Amniotic epithelial cell (primary cell): ENCODE measurements at places on chromosomes 7 and 10.

DNA sequence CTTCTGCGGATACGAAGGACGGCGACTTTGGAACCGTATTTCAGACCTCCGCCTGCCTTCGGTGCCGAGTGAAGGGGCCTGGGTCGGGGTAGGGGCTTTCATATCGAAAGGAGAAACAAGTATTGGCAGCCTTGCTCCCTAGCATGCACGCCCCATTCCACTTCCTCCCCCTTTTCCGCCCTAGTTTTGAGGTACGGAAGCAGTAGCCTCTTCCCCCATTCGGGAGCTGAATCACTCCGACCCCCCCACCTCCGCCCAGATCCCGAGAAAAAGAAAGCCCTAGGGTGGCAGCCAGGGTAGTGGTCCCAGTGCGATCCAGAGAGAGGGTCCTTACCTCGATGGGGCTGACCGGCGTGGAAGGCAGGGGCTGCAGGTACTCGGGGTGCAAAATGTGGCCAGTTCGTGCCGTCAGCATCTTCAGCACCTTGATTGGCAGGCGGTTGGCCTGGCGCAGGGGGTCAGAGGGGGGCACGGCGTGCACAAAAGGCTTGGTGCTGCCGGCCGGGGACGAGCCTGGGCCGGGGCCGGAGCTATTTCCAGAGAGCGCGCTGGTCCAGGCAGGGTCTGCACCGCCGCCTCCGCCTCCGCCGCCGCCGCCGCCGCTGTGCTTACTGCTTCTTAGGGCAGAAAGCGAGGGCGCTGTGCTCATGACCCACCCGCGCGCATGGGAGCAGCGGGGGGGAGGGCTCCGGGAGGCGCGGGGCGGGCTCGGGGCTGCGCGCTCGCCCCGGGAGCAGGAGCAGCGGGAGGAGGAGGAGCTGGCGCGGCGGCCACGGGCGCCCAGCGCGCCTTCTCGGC lies 594 bp downstream of the ZNF503 start:
- DNase-seq, result peak; percentile 62

- peak; percentile 97 for DNase-seq
These were observed 573.0 kb upstream of the IGFBP3 start for GRCh38 chr7:46494028-46494427.

DNA sequence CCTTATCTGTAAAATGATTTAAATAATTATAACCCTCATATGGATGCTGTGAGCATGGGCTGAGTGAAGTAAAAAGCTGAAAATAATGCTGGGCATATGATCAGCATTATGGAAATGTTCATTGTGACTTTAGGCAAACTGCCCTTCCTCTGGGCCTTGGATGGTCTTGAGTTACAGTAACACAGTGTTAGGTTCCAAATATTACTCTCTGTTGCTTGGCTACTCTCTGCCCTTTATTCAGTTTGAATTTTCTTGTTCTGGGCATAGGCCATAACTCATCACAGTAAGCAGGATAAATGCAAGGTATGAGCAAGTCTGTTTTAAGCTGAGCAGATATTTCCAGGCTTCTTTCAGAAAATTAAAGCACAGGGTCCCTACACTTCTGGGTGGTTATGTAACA lies 868.0 kb downstream of the KCNMA1 start:
- DNase-seq, result no peak

DNA sequence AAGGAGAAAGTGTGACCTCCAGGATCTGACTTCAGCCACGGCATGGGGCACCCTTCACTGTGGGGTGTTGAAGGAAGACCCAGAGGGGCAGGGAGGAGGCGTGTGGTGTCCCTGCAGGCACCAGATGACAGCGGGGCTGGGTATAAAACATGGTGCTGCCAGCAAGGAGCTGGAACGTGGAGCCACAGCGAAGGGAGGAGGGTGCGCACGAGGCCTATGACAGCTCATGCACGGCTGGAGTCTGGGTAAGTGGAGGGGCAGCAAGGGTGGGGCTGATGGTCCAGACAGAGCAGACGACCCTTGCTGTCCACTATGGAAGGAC lies 27.8 kb upstream of the FOXL3 start:
- no peak for DNase-seq

DNA sequence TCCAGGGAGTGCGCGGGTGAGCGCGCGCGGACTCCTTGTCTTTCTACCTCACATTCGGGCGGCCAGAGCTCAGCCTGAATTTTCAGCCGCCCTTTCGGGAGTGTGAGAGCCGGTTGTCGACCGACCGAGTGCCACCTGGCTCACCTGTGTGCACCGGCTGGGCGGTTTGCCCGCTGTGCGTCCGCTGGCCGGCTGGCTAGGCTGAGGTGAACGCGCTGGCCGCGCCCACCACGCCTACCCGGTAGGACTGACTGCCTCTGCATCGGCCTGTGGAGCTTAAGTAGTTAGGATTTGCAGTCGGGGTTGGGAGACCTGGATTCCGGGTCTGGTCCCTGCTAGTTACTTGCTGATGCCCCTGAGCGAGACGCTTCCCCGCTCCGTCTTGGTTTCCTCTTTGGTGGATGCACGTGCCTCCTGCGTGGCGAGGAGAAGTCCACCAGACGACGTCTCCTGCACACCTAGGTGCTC lies 553 bp downstream of the TSPAN15 start:
- DNase-seq, result no peak

GRCh38 chr7:134472572-134473244 lies 13.8 kb upstream of the AKR1B1 start:
- DNase-seq, result peak; percentile 22

- DNase-seq, result no peak
These were observed 410.0 kb downstream of the TCERG1L start for GRCh38 chr10:130901311-130902165.

DNA sequence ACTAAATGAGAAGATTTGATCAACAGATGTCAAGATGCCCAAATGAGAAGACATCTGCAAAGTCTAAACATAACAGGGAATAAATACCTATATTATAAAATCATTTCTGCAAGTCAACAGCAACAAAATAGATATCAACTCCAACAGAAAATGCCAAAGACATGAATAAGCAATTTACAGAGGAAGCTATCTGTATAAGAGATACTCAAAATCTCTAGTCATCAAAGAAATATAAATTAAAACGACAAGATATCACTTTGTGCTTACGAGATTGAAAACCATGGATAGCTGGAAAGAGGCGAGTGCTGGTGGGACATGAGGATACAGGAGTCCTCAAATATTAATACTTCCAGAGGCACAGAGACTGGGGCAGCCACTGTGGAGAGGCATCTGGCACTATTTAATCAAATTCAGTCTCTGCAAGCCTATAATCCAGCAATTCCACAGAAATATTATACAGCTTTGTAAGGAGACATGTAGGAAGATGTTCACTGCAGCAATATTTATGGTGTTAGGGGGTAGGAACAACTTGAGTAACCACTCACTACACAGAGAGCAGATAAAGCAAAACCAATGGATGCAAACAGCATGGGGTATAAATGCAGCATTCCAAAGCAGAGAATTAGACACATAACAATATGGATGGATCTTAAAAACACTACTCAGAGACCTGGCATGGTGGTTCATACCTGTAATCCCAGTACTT lies 4.8 kb downstream of the DNMBP start:
- peak; percentile 50 for DNase-seq

- no peak for DNase-seq
These were observed 178.4 kb upstream of the TARP start for GRCh38 chr7:38451840-38452239.

DNA sequence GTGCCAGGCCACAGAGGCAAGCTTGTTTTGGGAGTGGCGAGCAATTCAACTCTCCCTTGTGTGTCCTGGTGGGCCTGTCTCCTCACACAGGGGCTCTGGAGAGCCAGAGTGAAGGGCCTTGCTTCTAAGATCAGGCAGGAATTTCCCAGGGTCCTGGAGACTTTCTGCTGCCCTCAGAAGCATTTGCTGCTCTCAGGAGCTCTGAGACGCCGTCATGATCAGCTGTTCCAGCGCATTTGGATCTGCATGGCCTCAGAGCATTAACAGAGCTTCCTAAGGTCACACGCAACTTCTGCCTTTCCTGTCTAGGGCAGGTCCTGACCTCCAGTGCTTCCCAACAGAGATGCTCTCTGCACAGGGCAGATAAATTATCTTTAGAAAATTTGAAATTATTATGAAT lies 52.2 kb upstream of the C10orf90 start:
- DNase-seq, result no peak

DNA sequence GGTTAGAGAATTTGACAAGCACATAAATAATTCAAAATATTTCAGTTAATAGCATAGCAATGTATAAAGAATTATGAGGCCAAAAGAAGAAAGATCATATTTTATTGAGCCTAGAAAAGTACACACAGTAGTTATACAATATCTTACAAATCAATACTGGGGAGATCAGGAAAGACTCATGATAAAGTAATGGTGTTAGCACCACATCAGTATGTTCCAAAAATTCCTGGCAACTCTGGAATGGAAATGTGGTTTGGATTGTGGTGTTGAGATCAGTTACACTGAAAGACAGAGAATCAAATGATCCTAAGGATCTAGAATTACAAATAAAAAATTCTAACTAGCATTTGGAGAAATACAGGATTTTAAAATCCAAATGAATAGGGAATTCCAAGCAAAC lies 420.5 kb upstream of the CNTNAP2 start:
- no peak for DNase-seq

DNA sequence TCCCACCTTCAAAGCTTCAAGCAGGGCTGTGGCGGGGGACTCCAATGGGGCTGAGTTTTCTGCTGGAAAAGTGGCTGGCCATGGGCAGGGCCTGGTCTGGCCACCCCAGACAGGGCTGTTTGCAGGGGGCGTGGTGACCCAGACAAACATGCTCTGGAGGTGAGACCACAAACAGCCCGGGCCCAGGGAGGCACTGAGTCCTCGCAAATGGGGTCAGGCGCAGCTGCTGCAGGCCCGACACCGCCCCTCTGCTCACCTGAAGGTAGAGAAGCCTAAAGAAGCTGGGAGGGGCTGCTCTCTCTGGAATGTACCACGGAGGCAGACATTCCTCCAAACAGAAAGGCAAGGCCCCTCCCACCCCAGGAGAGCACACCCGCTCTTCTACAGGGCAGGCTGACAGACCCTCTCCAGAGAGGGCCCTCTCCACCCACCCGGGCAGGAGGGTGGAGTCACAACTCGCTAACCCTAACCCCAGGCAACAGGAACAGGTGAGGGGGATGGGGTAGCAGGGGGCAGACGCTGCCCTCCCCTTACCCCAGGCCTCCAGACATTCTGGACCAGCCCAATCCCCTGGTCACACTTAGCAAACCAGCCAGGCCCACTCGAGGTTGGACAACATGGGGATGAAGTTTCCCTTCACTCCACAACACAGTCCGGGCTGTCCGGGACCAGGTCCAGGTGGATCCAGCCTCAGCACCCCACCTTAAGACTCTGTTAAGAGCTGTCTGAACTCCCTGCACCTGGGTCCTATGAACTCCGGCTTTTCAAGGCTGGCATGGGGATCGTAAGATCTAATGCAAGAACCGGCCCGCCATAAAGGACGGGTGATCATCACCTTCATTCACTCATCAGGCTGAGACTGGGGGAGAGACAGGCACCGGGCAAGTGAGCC lies 32.3 kb downstream of the OAT start:
- DNase-seq, result no peak

DNA sequence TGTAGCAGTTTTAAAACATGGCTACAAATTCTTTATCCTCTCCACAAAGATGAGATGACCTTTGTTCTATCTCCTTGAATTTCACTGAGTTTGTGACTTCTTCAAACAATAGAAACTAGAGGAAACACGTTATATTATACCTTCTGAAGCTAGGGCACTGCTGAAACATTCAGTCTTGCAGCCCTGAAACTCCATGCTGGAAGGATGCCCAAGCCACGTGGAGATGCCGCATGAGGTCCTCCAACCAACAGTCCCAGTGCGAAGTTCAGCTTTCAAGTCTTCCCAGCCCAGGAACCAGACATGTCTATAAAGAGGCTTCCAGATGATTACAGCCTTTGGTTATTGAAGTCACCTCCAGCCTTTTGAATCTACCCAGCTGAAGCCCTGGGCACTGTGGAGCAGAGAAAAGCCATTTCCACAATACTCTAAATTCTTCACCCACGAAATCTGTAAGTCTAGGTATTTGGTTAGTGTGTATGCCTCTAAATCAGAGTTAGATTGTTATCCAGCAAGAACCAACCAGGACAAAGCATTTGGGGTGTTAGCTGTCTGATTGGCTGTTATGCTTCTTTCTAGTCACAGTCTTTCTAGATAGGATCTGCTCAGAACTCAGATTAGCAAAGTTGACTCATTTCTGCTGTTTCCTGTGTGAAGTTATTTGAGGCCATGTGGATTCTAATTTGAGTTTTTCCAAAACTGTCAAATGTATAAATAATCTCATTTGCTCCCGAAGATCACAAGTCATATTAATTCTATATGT lies 186.5 kb upstream of the TMEM72 start:
- peak; percentile 2 for DNase-seq

DNA sequence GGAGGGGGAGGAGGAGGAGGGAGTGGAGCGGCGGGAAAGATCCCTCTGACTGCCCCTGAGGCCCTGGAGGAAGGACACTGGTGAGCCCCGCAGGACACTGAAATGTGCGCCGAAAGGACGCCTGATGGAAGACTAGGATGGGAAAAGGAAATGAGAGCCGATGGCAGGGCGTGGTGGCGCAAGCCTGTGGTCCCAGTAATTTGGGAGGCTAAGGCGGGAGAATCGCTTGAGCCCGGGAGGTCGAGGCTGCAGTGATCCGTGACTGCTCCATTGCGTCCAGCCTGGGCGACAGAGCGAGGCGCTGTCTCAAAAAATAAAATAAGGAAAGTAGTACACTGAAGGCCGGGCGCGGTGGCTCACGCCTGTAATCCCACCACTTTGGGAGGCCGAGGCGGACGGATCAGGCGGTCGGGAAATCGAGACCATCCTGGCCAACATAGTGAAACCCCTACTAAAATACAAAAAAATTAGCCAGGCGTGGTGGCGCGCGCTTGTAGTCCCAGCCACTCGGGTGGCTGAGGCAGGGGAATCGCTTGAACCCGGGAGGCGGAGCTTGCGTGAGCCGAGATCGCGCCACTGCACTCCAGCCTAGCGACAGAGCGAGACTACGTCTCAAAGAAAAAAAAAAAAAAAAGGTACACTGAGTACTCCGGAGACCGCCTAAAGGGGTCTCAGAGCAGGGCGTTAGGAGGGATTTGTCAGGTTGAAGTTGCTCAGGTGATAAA lies 561 bp upstream of the HNRNPF start:
- no peak for DNase-seq

- DNase-seq, result no peak
These were observed 789.8 kb downstream of the PHTF2 start for GRCh38 chr7:78588393-78588792.

DNA sequence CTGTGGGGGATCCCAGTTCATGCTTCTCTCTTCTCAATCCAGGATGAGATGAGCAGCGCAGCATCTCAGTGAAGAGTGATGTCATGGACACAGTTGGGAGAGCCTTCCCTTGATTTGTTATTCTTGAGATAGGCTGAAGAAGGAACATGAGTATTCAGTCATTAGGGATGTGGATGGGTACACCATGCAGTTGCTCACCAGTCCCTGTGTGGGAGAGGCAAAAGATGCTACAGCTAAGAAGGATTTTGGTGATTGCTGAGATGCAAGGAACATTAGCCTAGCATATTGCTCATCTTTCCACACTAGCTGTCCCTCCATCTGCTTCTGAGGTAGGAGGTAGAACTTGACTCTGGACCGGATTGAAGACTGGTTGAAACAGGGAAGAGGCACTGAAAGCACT lies 179.6 kb downstream of the GALNT17 start:
- no peak for DNase-seq

DNA sequence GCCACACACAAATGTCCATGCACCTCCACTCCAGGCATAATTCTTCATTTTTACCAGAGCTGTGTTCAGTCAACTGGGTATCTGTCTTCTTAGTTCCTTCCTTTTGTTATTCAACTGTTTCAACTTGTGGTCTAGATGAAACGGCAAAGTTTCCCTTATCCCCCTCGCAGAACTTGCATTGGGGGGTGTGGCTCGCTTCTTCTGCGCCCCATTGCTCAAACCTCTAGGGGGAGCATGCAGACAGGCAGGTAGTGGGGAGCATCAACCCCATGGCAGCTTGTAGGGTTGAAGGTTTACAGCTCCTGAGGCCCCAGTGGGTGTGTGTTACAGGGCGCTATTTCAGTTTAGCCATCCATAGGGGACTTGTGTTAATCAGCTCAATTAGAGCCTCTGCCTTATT lies 38.3 kb upstream of the COBL start:
- no peak for DNase-seq
